ENCODE measurements at places on chromosomes 2 and 18.

DNA sequence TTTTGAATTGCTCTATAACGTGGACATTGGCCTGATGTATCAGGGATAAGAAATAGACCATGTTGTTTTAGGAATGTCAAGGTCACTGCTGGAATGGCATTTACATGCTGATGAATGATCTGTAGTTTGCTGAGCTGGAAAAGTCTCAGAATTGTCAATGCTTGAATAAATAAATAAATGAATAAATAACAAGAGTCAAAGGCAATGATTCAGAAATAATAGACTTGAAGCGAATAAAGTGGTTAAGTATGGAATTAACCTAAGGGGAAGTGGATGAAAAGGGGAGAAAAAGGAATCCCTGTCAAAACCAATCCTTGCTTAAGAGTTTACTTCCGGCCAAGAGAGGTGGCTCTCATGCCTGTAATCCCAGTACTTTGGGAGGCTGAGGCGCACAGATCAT lies 1620.0 kb downstream of the SUCLG1 start:
- DNase-seq = no peak

DNA sequence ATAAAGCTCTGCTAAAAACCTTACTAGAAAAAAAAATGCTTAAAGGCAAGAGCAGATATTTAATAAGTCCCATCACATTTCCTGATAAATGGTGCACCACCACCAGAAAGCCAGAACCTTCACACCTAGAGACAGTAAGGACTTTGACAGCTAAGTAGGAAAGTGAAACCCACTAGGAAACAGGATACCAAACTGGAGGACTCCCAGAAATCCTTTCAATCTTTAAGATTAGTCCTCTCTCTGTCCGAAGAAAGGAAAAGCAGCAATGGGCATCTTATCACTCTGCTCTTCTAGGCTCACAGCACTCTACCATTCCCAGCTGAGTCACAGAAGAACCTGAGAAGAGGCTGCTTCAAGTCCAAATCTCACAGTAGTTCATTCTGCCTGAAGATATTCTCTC lies 3.7 kb downstream of the DYM start:
- DNase-seq = no peak

DNA sequence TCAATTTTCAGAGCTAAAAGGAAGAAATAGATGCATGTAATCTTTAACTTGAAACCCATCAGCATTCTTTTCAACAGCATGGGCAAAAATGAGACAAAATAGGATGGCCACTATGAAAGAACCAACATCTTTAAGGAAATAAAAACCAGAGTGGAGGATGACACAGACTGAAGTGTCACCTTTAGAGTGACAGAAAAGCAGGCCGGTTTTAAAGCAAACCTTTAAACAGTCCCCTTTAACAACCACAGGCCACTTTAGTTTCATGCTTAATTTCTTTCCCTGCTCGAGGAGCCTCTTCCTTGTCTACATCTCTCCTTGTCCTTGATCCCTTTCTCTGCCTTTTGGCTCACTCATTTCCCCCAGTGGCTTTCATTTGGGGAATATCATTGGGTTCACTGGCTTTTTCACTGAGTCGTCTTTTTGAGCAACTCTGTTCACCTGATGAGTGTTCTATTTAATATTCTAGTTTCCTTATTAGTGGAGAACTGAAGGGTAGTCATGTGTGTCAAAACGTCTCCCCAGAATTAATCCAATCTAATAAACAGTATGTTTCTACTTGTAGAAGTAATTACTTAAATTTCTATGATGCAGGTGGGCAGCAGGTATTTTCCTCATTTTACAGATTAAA lies 72.5 kb downstream of the DOCK10 start:
- DNase-seq = no peak

GRCh38 chr2:88448248-88448647 lies 4.2 kb downstream of the FOXI3 start:
- DNase-seq = no peak

DNA sequence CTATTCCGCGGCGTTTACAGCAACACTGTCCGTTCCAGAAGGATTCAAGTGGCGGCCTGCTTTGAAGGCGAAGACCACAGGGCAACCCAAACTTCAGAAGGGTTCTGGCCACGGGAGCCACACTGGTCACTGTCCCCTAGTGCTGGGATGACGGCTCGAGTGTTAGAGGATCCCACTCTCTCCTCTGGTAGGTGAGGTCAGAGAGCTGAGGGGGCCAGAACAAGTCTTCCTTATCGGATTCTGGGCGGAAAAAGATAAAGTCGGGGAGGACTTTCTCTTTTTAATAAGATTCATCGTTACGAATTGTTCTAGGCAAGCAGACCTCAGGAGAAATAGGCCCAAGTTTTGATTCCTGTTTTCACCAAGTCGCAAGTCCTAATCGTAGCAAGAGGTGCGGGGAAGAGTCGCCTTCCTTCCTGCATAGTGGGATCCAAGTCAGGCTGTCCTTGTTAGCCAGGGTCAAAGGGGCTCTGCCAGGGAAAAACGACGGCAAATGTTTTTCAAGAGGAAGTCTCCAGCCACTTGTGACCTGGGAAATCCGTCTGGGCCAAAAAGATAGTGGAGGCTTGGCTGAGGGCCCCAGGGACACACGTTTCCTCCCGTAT lies 864 bp upstream of the MYL12A start:
- no peak for DNase-seq

- no peak for DNase-seq
Measured at GRCh38 chr2:72212486-72212855, 64.8 kb upstream of the CYP26B1 start.

DNA sequence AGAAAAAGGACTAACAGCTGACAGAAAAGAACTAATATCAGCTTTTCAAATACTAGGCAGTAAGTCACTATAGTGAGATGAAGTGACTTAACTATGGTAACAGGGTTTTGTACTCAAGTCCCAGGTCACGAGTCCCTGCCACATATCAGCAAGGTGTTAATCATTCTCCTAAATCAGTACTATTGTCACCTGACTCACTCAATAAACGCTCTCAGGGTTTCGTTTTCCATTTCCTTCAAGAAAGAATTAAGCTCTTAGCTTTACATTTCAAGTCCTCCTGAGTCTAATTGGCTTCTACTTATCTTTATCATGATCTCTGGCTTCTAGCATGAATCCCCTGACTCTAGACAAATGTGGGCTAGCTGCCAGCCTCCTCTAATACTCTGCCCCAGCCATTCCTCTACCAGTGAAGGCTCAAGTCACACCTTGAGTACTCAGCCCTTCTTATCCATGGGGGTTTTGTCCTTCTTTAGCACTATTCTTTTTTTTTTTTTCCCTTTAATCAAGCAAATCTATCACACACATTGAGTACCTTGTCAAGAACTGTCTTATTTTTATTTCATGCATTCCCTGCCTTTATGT lies 20.0 kb downstream of the BUB1 start:
- DNase-seq = no peak

DNA sequence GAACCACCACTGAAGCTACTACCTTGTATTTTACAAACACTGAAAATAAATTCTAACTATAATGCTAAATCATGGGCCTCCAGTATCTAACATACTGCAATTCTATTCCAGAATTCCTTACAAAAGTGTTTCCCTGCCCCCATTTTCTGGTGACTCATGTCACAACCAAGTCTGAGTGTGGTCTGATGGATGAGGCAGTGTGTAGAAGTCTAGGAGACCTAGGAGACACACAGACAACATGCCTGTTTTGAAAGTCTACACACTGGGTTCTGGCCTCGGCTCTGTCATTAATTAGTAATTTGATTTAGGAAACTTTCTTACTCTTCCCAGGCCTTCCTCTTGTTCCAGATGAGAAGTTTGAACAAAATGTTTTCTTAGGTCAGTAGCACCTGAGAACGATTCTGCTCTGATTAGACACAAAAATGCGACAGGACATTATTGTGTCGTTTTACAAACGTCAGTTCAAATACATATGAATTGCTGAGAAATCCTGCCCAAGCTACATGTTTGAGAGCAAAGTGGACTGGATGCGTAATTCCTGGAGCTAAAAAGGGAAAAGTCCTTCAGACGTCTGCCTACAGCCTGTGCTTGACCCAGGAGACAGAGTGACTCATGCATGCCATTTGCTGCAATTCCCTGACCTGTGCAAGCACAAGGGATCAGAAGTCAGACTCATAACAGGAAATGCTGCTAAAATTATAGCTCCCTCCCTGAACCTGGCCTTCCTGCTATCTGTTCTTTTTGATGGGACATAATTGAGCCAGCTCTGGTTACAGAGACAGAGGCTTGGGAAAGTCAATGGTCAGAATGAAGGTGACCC lies 494.4 kb downstream of the SOX11 start:
- no peak for DNase-seq

- DNase-seq = no peak
Measured at GRCh38 chr2:98833172-98833916, 102.4 kb upstream of the MGAT4A start.

- no peak for DNase-seq
Measured at GRCh38 chr2:37985333-37985732, 60.2 kb downstream of the RMDN2 start.

GRCh38 chr18:24727685-24728084 lies 267.2 kb downstream of the HRH4 start:
- no peak for DNase-seq

GRCh38 chr2:61774351-61774750 lies 79.5 kb downstream of the FAM161A start:
- no peak for DNase-seq

DNA sequence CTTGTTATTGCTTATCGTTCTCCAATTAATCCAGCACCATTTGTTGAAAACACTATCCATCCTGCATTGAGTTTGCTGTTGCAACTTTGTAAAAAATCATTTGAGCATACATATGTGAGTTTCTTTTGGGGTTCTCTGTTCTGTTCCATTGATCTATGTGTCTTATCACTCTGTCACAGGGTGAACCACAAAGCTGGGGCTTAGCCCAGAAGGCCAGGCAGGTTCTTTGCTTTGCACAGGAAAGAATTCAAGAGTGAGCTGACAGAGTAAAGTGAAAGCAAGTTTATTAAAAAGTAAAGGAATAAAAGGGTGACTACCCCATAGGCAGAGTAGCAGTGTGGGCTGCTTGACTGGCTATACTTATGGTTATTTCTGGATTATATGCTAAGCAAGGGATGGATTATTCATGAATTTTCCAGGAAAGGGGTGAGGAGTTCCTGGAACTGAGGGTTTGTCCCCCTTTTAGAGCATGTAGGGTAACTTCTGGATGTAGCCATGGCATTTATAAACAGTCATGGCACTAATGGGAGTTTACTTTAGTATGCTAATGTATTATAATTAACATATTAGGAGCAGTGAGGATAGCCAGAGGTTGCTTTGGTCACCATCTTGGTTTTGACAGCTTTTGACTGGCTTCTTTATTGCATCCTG lies 46.8 kb downstream of the RNF138 start:
- DNase-seq = no peak

DNA sequence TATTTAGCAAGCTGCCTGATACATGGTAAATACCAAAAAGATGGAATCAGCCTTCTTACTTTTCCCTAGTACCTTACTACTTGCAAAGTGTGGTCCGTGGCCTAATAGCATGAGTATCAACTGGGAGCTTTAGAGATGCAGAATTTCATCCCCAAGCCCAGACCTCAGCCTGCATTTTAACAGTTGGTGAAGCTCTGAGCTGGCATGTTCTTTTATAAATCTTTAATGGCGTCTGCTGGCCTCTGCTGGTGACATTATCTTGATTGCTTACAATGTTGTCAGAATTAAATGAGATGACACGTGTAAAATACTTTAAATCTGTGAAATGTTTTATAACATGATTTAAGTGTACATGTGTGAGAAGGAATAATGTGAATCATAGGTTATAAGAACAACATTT lies 115.1 kb upstream of the NOSTRIN start:
- DNase-seq = no peak

GRCh38 chr2:241499146-241499965 lies 9.0 kb downstream of the STK25 start:
- no peak for DNase-seq

DNA sequence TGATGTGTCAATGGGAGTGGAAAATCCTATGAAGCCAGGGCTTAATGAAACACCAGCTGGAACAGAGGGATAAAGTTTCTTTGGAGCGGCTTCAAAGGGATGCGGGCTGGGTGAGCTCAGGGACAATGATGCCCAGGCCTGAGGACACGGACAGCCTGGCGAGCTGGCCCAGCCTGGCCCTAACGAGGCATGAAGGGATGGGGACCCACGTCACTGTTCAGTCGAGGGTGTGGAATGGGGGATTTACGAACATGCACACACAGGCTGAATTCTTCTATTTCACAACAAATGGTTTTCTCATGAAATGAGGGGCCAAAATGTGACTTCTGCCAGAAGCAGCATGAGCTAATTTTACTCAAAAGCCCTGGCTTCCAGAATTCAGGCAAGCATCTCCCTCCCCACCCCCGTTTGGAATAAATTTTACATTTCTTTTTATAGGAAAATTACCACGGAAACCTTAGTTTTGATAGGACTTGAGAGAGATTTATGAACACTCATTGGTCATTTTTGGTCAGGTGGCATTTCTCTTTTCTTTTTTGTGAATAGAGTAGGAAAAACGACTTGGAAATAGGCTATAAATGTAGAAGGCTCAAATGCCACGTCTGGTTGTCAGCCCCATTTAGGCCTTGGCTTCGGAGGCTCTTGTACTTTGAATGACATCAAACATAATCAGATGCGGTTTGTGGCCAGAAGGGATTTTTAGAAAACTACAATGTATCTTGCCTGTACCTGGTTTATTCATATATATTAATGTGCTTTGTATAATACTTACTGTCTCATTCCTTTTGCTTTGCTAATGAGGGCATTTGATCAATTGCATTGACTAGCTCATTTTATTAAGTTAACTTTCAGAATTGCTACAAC lies 893.8 kb upstream of the CELF4 start:
- DNase-seq = no peak

GRCh38 chr2:8704906-8705305 lies 23.1 kb downstream of the ID2 start:
- no peak for DNase-seq

- no peak for DNase-seq
Measured at GRCh38 chr2:61943251-61943650, 37.8 kb downstream of the COMMD1 start.

GRCh38 chr18:55912919-55913318 lies 324.9 kb upstream of the TCF4 start:
- no peak for DNase-seq

DNA sequence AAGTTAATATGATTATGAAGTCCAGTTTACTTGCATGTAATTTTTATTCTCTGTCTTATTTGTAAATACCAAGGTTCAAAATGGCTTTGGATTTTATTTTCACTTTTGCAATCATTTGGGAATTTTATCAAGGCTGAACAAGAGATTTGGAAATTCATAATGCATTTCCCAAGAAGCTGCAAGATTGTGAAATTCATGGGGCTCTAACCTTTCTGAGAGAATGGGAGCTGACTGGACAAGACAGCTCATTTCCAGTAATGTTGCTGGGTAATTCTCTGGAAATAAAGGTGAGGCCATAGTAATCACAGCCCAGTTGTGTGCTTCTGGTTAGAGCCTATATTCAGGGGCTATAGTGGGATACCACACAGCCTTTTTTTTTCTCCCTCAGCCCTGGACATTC lies 21.5 kb upstream of the NABP1 start:
- DNase-seq = no peak

GRCh38 chr2:230327418-230328154 lies 593 bp downstream of the SP140L start:
- DNase-seq = no peak

- DNase-seq = no peak
Measured at GRCh38 chr2:172464400-172465129, 37.2 kb downstream of the ITGA6 start.

GRCh38 chr2:36361396-36361795 lies 5.8 kb downstream of the CRIM1 start:
- DNase-seq = no peak
